ENCODE measurements at places on chromosomes 4 and X.

- DNase-seq = no peak
Measured at GRCh38 chr4:89299153-89299791, 8.3 kb downstream of the GPRIN3 start.

DNA sequence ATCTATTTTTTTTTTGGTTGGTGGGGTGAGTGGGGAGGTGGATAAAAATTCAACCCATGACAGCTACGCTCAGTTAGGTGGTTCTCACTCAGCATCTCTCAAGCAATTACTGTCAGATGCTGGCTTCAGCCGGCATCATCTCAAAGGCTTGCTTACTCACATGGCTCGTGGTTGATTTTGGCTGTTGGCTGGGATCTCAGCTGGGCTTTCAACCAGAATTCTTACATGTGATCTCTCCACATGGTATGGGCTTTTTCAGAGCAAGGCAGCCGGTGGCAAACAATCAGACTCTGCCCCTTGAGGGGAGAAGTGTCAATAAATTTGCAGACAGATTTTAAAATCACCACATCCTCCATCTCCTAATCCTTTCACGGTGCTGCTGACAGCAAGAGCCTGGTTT is 47.2 kb downstream of the SLC34A2 start:
- DNase-seq = no peak

GRCh38 chr4:94959307-94959706 is 201.6 kb downstream of the BMPR1B start:
- no peak for DNase-seq

- DNase-seq = no peak
Measured at GRCh38 chrX:135373357-135373756, 48.4 kb upstream of the SMIM10L2A start.

- DNase-seq = no peak
Measured at GRCh38 chrX:110182362-110182761, 135.5 kb downstream of the AMMECR1 start.

GRCh38 chr4:151418385-151418784 is 9.4 kb downstream of the FHIP1A start:
- no peak for DNase-seq

DNA sequence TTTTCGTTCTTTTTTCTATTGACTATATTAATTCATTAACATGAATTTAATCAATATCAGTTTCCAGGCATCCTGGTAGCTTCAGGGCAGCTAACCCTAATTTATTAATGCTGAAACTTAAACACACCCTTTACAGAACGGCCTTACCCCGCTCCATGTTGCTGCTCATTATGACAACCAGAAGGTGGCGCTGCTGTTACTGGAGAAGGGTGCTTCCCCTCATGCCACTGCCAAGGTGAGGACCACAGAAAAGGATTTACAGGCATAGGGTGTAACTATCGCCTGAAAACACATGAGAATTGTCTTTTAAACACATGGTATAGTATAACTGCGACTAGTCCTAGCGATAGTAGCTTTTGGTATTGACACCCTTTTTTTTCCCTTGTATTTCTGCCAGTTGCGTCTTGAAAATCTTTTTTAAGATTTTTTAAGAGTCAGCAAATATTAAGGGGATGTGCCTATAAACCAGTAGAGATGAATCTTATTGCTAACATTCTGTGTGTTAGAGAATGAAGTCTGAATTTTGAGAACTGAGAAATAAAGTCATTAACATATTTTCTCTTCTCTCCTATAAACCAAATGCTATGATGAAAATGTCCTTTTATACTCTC is 229.0 kb downstream of the ANK2 start:
- peak; percentile 69 for DNase-seq

- DNase-seq = no peak
Measured at GRCh38 chr4:151987606-151988005, 226.8 kb upstream of the GATB start.

- no peak for DNase-seq
Measured at GRCh38 chrX:18360867-18361266, 6.4 kb upstream of the SCML2 start.

DNA sequence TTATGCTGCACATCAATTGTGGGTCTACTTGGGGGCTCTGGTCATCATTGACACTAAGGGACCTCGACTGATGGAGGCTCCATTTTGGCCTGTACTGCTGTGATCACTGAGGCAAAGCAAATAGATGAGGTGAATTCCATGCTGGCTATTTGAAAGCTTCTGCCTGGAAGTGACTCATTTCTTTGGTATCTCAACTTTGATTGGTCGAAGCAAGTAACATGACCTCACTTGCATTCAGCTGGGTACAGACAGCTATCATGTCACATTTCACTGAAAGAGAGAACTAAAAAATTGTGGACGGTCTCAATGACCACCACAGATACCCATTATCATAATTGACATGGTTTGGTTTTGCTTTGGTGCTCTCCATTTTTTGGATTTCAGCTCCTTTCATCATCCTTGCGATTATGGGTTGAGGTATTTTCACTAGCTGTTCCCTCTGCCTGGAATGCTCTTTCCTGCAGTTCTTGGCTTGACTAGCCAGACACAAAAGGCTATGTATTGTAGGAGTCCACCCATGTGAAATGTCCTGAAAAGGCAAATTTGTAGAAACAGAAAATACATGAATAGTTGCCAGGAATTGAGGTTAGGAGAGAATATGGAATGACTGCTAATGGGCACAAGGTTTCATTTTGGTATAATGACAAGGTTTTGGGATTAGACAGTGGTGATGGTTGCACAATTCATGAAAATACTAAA is 369.2 kb upstream of the LCORL start:
- DNase-seq = no peak

DNA sequence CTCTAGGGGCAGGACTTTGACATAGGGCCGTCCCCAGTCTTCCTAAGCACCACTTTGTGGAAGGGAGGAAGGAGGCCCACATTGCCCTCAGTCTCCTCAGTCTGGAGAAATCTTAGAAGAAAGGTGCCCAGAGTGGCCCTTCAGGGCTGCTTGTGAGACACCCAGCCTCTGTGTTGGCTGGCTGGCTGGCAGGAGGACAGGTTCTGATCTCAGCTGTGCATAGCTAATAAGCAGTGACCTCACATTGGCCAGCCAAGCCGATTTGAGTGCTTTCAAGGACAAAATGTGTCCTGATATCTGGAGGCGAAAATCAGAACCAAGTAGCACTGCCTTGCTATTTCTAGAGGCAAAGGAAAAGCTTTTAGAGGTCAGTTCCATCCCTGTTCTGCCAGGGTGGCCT is 211.5 kb downstream of the BCOR start:
- DNase-seq = no peak

DNA sequence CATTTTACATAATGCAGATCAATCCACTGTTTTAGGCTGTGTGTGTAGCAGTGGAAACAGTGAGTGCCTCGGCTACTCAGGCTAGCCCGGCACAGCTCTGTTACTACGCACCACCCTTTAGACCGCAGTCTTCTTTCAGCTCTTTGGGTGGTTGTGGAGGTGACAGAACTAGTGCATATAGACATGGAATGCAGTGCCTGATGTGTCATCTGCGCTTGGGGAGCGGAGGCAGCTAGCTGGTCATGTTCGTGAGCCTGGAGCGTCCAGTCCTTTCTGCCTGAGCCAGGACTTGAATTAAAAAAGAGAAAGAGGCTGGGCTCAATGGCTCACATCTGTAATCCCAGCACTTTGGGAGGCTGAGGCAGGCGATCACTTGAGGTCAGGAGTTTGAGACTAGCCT is 4.8 kb downstream of the TBC1D14 start:
- no peak for DNase-seq

- DNase-seq = no peak
Measured at GRCh38 chr4:36884151-36884550, 360.4 kb upstream of the NWD2 start.

- no peak for DNase-seq
Measured at GRCh38 chr4:101824500-101824899, 34.0 kb downstream of the BANK1 start.

DNA sequence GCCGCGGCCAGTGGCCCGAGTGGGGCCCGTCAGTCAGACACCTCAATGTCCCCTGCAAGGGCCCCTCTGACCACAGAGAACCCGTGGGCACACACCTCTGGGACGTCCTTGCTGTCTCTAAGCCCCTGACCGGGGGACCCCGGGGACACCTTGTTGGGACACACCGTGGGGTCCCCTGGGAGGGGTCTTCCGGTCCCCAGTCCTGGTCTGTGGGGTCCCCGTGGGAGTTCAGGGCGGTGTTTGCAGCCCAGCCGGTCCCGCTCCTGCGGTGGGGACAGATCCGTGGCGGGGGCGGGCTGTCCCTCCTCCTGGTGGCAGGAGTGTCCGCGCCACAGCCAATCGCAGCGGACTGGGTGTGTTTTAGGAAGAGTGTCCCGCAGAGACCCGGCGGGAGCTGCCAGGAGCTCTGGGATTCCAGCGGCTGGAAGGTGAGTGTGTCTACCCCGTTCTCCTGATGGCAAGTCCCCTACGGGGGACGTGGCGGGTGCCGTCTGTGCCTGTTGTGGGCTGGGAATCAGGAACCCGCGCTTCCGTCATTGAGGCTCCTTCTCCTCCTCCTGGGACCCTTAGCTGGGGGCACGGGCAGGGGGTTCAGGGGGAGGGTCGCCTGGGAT is 5.1 kb upstream of the PLCXD1 start:
- DNase-seq = peak; percentile 88

GRCh38 chr4:27616166-27616565 is 755.5 kb downstream of the STIM2 start:
- DNase-seq = no peak

- DNase-seq = no peak
Measured at GRCh38 chr4:64385220-64385619, 24.0 kb downstream of the TECRL start.

DNA sequence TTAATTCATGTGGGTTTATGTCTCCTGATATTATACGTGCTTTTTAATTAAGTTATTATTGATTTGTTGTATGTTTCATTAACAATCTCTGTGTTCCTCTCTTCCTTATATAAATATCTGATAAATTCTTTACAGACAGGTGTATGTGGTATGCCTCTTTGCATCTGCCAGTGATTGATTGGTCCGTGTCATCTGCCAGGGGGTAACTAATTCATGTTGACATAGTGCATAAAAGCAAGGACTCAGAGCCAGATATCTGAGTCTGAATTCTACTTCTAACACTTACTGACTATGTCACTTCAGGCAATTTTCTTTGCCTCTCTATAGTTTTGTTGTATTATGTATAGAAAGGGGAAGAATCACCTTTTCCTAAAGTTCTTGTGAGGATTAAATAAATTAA is 5.2 kb upstream of the AMBN start:
- DNase-seq = no peak

DNA sequence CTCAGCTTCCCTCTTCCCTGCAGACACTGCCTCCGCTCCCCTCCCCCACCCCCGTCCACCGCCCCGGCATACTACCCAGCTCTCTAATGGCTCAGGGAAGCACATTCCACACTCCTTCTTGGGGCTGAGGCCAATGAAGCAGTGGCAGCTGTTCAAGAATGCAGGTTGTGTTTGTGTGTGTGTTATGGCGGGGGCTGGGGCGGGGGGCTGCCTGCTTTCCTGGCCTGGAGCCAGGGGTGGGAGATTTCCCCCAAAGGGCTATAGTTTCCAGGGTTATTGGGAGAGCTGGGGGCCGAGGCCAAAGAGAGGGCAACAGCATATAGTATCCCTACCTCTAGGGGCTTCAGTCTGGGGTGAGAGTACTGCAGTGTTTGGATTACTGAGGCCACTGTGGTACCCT is 149.4 kb downstream of the EFNB1 start:
- DNase-seq = no peak

- DNase-seq = no peak
Measured at GRCh38 chr4:39928538-39928937, 49.2 kb downstream of the PDS5A start.

DNA sequence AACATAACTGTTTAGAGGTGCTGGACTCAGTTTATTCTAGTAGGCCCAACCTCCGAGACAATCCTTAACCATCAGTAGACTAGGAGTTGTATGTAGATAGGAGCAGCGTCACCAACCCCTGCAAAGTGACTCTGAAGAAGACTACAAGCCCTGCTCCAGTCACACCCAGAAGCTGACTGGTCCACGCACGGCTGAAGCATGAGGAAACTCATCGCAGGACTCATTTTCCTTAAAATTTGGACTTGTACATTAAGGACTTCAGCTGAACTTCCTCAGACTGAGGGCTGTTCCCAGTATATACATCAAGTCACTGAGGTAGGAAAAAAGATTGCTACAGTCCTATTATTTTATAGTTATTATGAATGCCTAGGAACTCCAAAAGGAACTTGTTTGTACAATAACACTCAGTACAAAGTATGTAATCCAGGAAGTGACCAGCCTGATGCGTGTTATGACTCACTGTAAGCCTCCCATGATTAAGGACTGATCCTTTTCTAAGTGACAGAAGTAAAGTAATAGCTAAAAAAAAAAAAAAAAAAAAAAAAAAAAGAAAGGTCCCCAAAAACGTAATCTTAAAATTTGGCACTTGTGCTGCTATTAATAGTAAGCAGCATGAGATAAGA is 41.6 kb upstream of the UGT2B7 start:
- DNase-seq = no peak

- DNase-seq = no peak
Measured at GRCh38 chr4:98706200-98706813, 47.9 kb upstream of the TSPAN5 start.

GRCh38 chrX:21943460-21944135 is 3.1 kb downstream of the SMS start:
- DNase-seq = no peak

DNA sequence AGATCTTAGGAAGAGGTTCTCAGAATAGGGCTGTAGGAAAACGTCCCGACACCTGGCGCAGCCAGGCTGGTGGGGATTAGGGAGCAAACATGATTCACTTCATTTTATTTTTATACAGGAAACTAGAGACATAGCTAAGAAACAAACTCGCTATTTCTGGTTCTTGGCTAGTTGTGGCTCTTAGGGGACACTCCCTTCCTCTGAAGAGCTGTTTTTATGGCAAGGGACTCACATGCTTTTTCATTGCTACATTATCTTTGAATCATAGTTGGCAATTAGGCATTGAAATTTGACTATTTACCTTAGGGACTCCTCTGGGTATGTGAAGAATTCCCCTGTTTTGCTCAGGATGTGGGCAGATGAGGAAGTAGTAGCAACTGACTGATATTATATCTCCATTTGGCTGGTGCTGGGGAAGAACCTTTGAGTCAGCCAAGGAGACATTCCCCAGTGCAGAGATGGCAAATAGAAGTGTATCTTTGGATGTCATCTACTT is 174.5 kb downstream of the SMIM20 start:
- DNase-seq = no peak

DNA sequence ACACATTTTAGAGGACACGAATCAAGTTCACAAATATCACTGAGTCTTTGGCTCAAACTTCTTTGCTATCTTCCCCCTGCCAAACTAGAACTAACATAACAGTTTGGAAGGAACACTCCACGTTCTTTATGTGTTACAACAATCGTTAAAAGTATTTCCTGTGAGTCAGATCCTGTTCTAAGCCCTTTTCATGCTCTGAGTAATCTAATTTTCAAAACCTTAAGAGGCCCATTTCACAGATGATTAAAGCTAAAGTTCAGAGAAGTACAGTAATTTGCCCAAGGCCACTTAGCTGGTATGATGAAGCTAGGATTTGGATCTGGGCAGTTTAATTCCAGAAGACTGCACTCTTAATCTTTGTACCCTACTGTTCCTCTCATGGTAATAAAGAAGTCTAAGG is 854.4 kb upstream of the INTU start:
- no peak for DNase-seq

- DNase-seq = no peak
Measured at GRCh38 chr4:8601086-8601485, 8.5 kb downstream of the CPZ start.

GRCh38 chr4:98150092-98150761 is 7.0 kb upstream of the STPG2 start:
- no peak for DNase-seq

GRCh38 chrX:149255860-149256259 is 249.2 kb downstream of the IDS start:
- DNase-seq = no peak

- DNase-seq = no peak
Measured at GRCh38 chr4:139242511-139243051, 37.4 kb downstream of the MGARP start.

- DNase-seq = no peak
Measured at GRCh38 chrX:29542152-29542551, 673.2 kb upstream of the MAGEB2 start.
